ENCODE measurements at places on chromosomes 12 and 14.

DNA sequence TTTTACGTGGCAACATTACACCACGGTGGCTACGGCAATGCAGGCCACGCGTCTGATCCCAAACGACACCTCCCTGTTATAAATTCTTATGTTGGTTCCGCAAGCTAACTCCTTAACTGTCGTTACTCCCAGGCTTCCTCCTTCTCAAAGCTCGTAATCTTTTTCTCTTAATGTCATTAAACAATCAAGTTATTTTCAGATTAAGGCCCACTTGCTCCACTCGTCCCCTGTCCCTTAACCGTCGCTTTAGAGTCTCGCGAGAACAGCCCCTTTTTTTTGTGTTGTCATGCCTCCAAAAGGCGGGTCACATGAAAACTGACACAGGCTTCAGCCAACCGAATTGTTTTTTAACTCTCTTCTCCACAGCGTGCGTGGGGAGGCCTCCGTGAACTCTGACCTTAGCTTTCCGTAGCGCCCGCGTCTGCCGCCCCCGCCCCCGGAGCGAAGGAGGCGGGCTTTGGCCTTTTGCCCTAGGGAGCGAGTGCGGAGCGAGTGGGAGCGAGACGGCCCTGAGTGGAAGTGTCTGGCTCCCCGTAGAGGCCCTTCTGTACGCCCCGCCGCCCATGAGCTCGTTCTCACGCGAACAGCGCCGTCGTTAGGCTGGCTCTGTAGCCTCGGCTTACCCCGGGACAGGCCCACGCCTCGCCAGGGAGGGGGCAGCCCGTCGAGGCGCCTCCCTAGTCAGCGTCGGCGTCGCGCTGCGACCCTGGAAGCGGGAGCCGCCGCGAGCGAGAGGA is at the start of gene CAND1:
Gene CAND1, plus strand, starts transcription at position 463 of the 737 bp plus-strand sequence. CDS start 360 bp downstream, outside the sequence.
- DNase-seq: peak; percentile 100

DNA sequence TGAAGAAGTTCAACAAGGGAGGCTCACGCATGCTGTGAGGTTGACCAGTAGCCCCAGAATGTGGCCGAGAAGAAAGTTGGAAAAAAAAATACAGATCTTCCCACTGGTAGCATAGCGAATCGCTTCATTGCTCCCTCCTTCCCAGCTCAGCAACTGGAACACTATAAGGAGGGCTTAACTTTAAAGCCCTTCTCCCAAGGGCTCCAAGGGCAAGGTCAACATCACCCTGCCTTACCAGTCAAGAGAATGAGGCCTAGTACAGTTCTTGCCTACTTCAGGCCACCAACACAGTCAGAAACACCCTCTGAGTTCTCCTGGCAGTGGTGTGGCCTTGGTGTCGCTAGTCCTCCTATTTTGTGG is 14.4 kb downstream of the OXA1L start:
- DNase-seq: no peak

GRCh38 chr14:32073537-32074189 is 3.4 kb upstream of the ARHGAP5 start:
- peak; percentile 79 for DNase-seq

GRCh38 chr12:113092607-113093408 is 36.3 kb downstream of the DTX1 start:
- DNase-seq: peak; percentile 24

GRCh38 chr14:99931308-99931707 is 133.9 kb upstream of the EVL start:
- no peak for DNase-seq

GRCh38 chr12:57051011-57051410 is 1.1 kb upstream of the MYO1A start:
- DNase-seq: no peak

GRCh38 chr14:91246051-91246852 is 1.7 kb upstream of the GPR68 start:
- no peak for DNase-seq

- DNase-seq: no peak
These were observed 99.9 kb upstream of the MYF6 start for GRCh38 chr12:80607361-80608135.

DNA sequence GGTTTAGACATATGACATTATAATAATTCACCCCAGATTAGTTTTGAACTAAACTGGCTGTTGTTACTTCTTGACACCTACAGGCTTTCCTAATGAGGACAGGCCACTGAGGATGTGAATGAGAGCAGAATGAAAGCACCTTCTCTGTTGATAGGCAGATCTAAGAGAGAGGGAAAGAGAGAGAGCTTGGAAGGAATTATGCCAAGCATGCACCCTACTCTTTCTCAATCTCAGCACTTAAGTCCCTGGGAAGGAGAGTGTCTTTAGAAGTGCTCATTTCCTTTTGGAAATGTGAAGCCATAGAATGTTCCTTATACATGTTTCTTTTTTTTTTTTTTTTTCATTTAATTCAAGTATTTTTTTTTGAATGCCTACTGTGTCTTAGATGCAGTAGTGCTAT is 49.0 kb downstream of the TBC1D15 start:
- DNase-seq: no peak

GRCh38 chr12:110742096-110742717 is 484 bp downstream of the PPP1CC start:
- peak; percentile 31 for DNase-seq

- no peak for DNase-seq
These were observed 52.0 kb upstream of the PPP2R5C start for GRCh38 chr14:101709533-101709881.

DNA sequence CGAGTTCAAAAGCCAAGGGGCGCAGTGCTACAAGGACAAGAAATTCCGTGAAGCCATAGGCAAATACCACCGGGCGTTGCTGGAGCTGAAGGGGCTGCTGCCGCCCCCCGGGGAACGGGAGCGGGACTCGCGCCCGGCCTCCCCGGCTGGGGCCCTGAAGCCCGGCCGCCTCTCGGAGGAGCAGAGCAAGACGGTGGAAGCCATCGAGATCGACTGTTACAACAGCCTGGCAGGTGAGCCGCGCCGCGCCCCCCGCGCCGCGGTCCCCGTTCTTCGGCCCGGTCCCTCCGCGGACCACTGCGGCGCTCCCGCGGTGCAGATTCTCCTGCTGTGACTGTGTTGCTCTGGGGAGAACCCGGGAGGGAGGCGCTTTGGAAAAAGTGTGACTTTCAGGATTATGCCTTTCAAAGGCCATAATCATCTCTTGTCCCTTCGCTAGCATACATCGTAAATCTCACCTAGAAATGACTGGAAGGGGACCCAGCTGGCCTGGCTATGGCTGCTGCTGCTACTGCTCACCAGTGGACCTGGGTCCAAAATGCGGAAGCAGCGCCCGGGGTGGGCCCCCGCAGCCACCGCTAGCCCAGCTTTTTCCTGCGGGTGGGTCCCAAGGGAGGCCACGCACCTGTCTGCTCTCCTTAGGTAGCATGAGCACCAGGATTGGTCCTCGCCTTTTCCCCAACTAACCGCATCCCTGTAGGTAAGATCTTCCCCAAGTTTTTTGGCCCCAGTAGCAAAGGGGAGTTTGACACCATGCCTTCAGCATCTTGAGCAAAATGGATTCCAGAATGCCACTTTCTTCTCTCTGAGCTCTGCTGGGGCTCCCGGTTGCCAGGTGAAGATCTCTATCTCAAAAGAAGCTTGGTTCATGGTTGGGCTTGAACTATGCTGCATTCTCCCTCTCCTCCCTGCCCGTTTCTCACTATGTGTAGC is 853 bp downstream of the TTC9 start:
- DNase-seq: no peak

DNA sequence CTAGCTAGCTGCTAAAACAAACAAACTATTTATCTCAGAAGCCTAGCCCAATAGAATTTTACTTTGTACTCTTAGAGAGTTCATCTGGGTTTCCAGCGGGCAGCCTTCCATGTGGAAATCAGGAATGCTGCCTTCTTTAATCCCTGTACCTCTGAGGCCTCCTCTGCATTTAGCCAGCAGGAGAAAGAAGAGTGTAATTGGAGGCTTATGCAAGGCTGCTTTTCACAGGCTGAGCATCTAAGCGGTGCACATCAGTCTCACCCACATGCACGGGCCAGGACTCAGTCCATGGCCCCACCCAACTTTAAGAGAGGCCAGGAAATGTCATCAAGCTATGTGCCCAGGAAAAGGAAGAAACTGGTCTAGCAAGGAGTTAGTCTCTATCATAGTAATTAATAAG is 14.0 kb upstream of the PTGDR start:
- no peak for DNase-seq
